AG10803 (cell line): ENCODE measurements at places on chromosomes 1 and 21.

DNA sequence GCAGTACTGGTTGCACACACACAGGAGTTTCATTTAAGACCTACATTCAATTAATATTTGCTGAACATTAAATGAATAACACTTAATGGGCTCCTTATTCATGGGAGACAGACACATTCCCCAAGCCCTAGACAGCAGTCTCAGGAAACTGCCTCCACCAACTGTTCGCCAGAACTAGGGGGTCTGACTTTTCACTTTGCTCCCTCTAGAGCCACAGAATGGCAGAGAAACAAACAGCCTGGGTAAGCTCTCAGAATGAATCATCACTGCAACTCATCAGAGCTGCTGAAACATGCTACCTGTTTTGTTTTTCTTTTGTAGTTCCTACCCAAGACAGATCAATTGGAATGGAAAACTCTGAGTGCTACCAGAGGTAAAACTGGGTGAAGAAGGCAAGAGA lies 31.7 kb downstream of the ELK4 start:
- DNase-seq, result no peak

DNA sequence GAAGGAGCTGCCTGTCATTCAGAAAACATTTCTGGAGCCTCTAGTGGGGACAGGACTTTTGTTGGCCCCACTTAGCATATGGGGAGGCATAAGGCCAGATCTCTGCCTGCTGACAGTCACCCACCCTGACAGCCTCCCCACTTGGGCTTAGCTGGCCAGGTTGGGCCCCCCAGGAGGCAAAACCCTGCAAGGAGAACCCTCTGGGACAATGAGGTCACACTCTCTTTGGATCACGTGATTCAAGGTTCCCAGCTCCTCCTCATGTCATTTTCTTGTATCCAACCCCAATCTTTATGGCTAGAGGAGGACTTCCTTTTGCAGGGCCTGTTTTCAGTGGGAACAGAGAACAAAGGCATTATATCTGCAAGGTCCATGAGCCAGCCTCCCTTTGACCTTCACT lies 60.0 kb downstream of the NAV1 start:
- DNase-seq, result no peak

GRCh38 chr1:90833466-90834110 lies 116.5 kb upstream of the BARHL2 start:
- DNase-seq, result no peak

- DNase-seq, result peak; percentile 77
Measured at GRCh38 chr1:227945891-227946623, 1.7 kb downstream of the WNT9A start.

GRCh38 chr1:108119500-108119899 lies 80.6 kb downstream of the SLC25A24 start:
- no peak for DNase-seq

- DNase-seq, result peak; percentile 29
Measured at GRCh38 chr1:19597496-19598309, 46.4 kb upstream of the NBL1 start.

DNA sequence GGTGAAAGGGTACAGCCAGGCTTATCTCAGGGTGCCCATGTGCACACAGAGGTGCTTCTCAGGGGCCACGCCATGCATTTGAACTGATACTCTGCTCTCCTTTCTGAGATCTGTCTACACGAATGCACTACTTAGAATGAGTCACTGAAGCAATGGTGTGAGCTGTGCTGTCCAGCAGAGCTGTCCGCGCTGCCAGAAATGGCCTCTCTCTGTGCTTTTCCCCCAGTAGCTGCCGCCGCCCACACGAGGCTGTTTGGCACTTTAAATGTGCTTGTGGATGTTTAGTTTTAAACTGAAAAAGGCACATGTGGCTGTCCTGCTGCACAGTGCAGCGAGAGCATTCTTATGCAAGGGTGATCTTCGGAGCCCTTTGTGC lies 87.1 kb upstream of the COL6A1 start:
- DNase-seq, result peak; percentile 69

GRCh38 chr1:185473186-185473585 lies 156.1 kb upstream of the IVNS1ABP start:
- no peak for DNase-seq

DNA sequence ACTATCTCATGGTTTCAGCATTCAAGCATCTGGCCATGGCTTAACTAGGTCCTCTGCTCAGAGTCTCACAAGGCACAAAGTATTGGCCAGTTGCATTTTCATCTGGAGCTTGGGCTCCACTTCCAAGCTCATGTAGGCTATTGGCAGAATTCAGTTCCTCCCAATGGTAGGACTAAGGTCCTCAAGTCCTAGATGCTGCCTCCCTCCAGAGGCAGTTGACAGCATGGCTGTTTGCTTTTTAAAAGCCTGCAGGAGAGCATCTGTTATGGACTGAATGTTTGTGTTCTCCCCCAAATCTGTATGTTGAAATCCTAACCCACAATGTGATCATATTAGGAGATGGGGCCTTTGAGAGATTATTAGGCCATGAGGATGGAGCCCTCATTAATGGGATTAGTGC lies 38.0 kb upstream of the HLX start:
- peak; percentile 30 for DNase-seq

- DNase-seq, result no peak
Measured at GRCh38 chr1:244010191-244010590, 40.9 kb upstream of the ZBTB18 start.

GRCh38 chr1:232339073-232339472 lies 290.9 kb downstream of the SIPA1L2 start:
- DNase-seq, result no peak

DNA sequence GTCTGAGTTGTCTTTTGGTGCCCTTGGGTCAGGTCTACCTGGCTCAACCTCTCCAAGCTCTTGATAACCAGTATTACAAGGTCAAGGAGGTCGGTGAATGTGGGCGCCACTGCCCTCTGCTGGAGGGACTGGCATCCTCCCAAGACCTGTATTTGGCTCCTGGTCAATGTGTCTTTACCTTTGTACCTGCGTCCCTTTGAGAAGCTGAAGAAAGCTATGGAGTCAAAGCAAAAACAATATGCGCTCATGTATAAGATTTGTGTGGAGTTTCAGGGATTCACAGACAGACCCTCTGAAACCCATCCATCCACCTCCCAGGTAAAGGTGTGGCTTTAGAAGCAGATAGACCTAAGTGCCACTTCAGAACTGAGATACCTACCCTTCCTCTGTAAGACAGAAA lies 61.8 kb upstream of the NBL1 start:
- DNase-seq, result no peak

DNA sequence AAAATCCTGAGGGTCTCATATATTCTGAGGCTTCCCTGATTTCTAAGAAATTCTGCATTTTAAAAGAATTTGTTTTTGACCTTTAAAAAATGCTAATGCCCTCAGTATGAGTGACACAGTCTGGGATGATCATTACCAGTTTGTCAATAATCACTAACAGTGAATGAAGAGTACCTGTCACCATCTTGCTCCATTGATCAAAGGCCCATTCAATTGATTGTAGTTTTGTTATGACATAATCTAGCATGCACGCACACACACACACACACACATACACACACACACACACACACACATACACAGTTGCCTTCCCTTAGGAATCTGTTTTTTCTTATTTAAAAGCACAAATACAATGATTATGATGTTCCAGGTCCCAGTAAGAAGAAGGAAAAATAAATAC lies 250.4 kb downstream of the NFIA start:
- DNase-seq, result no peak

DNA sequence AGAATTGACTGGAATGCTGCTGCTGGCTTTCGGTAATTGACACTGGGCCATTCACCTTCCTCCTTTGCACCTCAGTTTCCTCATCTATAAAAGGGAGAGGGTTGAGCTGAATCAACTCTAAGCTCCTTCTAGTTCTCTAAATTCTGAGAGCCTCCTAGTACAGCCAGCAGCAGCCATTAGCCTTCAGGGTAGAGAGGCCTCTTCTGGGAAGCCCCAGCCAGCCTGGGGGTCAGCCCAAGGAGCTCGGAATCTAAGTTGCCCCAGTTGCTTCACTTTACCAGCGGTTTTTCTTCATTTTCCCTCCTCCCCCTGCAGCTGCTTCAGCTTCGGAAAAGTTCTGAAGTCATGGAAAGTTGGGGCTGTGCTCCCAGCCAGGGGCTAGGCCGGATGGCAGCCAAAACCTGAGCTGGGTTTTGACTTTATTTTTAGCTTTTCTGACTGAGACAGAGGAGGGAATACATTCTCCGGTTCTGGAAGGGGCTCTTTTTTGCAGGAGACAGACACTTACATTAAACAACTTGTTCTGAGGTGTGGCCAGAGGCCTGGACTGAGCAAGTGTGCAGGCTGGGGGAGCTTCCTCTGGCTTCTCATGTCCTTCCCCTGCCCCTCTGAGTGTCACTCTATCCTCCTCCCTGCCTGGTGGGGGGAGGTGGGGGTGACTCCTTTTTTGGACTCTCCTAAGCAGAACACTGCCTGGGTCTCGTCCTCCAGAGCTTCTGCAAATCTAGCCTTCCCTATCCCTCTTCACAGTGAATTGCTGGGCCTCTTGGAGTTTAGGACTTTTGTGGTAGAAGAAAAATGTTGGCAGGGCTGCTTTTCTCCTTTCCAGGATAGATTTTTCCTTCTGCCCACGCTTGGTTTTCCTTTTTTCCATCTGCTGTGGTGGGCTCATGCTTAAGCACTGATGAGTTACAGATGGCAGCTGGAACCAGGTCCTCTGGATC lies 14.4 kb downstream of the LMNA start:
- peak; percentile 93 for DNase-seq

DNA sequence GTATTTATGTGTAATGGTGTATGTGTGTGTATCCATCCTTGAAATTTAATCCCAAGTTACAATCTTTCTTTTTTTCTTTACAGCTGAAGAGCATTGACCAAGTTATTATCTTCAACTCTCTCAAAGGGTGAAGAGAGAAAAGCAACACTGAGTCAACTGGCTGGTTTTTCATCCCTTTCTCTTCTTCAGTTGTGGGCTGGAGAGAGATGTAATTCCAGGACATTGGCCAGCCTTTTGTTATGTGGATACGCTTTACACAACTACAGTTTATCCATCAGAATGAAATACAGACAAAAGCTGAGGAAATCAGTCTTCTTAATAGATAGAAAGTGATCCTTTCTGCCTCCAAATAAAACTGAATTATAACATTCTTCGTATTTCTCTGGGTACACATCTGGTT lies 357.0 kb upstream of the NCAM2 start:
- no peak for DNase-seq

- DNase-seq, result no peak
Measured at GRCh38 chr1:184905601-184906322, 68.5 kb downstream of the NIBAN1 start.

DNA sequence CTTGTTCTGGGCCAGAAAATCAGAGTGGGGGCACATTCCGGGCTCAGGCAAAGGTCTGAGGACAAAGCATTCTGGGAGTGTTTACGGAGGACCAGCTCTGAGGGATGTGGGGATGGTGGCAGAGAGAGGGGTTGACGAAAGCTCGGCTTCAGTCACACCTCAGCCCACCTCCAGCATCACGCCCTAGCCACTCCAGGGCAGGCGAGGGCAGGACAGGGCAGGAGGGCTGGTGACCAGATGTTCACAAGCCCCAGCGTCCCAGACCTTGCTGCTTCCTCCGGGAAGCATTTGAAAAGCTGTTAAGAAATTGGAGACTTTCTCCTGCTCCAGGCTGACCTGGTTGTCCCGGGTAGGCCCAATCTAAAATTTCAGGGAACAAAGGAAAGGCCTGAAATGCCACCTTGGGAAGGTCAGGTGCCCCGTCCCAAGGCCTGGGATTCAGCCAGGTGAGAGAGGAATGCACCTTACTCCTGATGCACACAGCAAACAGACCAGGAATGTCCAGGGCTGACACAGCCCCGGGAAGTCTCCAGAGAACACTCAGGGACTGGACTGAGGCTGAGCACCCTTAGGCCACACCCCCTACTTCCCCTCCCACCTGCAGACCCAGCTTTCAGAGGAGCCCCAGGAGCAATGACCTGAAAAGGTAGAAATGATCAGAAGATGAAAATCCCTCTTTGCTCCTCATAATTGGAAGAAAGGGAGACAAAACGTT lies 71.9 kb upstream of the KLHDC7A start:
- no peak for DNase-seq

DNA sequence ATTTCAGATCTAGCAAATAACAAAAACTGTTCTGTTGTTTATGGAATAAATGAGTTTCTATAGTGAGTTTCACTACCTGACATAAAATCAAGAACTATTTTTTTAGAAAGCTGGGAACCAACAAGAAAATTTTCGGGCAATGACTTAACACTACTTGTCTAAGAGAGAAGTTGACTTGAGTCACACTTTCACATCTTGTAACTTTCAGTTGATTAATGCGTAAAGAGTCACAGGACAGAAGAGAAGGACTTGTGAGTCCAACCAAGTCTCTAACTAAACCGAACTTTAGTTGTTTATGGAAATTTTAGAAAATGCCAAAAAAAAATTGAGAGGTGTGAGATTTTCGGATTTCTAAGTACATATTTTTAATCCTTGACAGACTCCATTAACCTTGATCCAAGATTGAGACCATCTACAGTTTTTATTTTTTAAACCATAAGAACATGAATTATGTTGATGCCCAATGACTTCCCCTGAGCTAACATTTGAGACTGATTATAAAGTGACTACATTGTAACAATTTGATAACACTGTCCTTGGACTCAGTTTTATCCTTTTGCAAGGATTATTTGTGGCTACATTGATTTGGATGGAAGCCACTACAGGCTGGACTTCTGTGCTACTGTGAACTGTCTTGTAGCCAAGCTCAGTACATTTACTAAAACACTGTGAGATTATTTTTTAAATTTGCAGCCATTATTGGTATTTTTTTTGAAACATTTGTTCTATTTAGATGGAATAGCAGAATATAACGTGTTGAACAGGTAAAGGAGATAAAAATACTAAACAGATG lies 284.0 kb downstream of the PTPRC start:
- DNase-seq, result no peak

GRCh38 chr1:75053207-75053606 lies 81.0 kb upstream of the LHX8 start:
- DNase-seq, result no peak

- DNase-seq, result no peak
Measured at GRCh38 chr1:201429736-201430501, 8.4 kb upstream of the TNNI1 start.

- no peak for DNase-seq
Measured at GRCh38 chr1:47914952-47915676, 82.1 kb downstream of the TRABD2B start.

DNA sequence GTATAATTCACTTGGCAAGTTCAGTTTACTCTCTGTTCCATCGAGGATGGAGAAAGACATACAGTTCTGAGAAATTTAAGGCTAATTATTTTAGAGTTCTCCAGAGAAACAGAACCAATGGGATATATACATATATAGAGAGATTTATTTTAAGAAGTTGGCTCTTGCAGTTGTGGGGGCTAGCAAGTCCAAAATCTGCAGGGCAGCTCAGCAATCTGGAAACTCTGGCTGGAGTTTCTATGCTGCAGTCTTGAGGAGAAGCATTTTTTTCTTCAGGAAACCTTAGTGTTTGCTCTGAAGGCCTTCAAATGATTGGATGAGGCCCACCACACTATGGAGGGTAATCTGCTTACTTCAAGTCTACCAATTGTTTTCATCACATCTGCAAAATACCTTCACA lies 34.6 kb downstream of the TRAF5 start:
- no peak for DNase-seq

DNA sequence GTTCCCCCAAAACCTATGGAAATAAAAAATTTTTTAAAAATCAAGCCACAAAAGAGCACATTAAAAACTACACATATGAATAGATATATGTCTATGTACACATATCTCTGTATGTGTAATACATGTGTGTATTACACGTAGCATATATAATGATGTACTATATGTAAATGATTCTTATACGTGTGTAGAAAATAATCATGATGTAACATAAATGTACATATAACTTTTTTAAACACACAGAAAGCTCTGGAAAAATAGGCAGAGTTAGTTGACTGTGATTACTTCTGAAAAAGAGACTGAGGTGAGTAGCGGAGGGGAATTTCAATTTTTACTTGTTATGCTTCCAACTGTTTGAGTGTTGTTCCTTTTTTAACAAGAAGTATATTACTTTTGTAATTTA lies 405.0 kb downstream of the CAMTA1 start:
- DNase-seq, result no peak

GRCh38 chr1:46533179-46533864 lies 18.1 kb downstream of the KNCN start:
- peak; percentile 50 for DNase-seq
